ENCODE measurements at places on chromosomes 7 and 10. TPM values are rescaled to one million over a fixed set of nuclear protein-coding genes. Genes with fewer than 3 reads are reported as not detected.

The NAPEPLD gene
- 14.7 TPM for total RNA-seq

The SRRM3 gene
- total RNA-seq: 2.3 TPM

The IRF5 gene
- 32.0 TPM for total RNA-seq

The CD36 gene
- 25.7 TPM for total RNA-seq

The PIP gene
- total RNA-seq: not detected

The ZNF679 gene
- total RNA-seq: not detected

The SPDYE16 gene
- 1.3 TPM for total RNA-seq

The MMRN2 gene
- total RNA-seq: 99.0 TPM

Measured in ureter (tissue), 1 donor.